NCI-H1417 treated with DMSO at 0.1 percent for 48 hours (cell line): ENCODE measurements at places on chromosomes 6 and 20.

- DNase-seq, result no peak
Observed at GRCh38 chr6:28996844-28997510, 8.1 kb downstream of the ZNF311 start.

DNA sequence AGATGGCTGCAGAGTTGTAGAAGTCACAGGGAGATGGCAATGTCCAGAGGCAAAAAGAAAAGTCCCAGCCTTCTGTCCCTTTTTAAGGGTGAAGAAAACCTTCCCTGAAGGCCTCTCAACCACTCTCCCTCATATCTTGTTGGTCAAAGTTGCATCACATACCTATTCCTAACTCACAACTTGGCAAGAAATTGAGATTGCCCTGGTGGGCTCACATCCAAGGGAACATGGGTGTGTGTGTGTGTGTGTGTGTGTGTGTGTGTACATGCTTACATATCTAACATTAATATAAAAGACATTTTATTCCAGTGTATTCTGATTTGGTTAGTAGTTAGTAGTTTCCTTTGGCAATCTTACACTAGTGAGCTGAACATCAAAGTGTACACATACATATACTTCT is 144.3 kb upstream of the SALL4 start:
- no peak for DNase-seq

- DNase-seq, result no peak
Observed at GRCh38 chr6:111970426-111970825, 83.5 kb upstream of the CCN6 start.

GRCh38 chr6:135185483-135185882 is 4.4 kb downstream of the MYB start:
- no peak for DNase-seq
